DMS79 (cell line): ENCODE measurements at places on chromosomes 5 and 9.

- no peak for DNase-seq
Observed at GRCh38 chr5:149671544-149671943, 58.6 kb upstream of the PPARGC1B start.

DNA sequence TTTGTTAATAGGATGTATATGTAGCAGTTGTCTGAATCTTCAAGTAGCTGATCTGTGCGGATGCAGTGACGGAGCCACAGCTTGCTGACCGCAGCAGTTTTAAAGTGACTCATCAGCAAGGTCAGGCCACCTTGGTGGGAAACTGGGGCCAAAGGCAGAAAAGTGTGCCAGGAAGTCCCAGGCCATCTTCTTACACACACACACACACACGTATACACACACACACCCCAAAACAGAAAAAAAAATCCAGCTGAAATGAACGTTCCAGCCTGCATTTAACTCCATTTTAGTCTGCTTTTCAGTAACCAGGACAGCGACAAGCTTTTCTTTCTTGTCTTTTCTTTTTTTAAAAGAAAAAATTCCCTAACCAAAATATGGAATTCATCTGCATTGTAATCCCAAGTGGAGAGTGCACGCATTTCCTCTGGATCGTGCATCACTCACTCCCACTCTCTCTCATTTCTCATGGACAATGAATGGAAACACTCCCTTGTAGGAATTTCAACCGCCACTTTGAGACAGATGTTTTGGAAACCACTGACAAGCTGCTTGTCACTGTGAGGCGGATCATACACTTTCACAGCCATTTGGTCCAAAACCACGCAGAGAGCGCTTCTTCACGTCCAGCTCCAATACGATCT, 103.9 kb downstream of the LHFPL2 start:
- DNase-seq = no peak

GRCh38 chr9:70061776-70062175, 18.1 kb downstream of the MAMDC2 start:
- DNase-seq = no peak

DNA sequence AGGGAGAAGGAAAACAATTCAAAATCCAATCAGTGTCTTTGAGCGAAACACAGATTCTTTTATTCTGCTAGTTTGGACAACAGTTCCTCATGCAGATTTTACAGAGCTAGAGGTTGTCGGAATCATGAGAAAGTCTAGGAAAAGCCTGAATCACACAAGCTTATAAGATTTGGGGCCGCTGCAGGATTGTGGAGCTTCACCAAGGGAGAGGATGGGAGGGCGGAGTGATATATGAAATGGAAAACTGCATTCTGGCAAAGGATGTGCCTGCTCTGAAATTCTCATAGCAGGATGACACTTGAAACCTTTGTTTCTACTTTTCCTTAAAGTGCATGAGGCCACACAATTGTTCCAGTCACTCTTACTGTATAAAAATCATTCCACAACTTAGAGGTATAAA, 134.3 kb downstream of the OR2K2 start:
- DNase-seq = no peak

DNA sequence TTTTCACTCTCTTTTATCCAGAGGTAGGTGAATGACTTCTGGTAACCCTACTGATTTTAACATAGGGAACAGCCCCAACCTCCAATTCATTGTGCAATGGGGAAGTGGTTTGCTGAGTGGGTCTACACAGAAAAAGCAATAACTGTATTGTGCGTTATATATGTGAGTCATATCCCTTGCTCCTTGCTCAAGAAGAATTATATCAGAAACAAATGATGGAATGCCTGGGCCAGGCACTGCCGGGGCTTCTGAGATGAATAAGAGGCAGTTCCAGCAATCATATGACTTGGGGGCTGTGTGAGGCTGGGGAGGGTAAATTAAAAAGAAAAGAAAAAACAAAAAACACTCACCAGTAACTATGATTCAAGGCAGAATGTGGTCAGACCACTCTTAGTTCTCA, 79.2 kb upstream of the ABCA1 start:
- no peak for DNase-seq

DNA sequence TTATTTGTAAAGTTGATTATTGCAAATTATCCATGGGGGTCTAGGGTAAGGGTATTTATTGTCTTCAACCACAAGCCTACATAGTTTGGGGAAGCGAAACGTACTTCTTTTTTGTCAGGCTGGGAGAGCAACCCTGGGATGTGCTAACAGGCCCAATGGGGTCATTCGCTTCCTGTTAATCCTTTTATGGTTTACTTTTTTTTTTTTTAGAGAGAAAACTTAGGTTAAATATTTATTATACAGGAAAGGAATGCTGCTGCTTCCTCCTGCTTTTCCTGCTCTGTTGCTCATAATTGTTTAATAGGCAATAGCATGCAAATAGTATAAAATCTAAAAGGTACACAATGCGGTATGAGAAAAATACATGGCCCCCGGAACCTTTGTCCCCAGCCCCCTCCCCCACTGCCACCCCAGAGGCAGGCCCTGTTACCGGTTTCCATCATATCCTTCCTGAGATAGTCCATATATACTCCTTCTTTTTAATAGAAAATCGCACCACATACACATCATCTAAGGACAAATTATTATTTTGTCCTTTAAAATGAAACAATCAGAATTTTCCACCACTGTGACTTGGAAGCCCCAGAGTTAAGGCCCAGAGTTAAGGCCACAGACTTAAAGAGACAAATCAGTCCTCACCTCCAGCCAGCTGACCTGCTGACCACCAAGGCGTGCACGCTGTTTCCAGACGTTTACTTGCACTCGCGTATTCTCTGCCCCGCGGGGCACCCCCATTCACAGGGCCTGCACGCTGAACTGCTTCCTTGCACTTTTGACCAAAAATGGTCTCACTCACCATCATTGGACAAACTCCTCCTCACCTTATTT, 83.9 kb downstream of the NDFIP1 start:
- no peak for DNase-seq

DNA sequence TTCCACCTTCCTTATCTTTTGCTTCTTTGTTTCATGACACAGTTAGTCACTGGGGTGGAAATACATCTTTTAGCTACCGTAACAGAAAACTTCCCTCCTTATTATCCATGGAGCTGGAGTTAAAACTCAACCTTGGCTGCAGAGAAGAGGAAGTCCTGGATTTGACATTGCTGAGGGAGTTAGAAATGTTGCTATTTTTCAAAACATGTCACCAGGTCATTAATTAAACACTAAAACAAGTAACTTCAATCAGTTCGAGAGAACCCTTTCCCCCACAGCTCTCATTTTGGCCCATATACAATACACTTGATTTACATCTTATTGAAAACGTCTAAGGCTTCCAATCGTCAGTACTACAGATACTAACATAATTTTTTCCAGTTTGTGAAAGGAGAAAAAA, 237.9 kb upstream of the CD180 start:
- DNase-seq = no peak

GRCh38 chr5:53063176-53063575, 46.4 kb downstream of the MOCS2 start:
- DNase-seq = no peak

GRCh38 chr9:25964239-25964638, 286.0 kb upstream of the TUSC1 start:
- DNase-seq = no peak

GRCh38 chr5:127471211-127471610, 46.2 kb upstream of the PRRC1 start:
- no peak for DNase-seq

DNA sequence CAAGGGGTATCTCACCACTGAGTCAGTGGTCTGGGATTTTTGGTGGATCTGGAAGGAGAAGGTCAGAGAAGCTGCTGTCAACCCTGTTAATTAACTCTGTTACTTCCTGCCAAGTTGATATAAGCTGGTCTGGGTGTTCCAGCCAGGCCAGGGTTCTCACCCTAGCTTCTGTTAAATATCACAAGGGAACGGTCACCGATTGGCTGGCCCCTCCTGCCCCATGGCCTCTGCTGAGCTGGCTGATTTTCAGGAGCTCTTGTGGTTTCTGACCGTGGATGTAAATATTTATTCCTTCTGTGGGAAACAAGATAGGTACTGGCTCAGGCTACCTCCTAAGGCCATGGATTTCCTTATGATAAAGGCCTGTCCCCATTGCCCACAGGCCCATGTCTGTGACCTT, 1.0 kb downstream of the ADAMTS13 start:
- DNase-seq = no peak

- no peak for DNase-seq
Observed at GRCh38 chr5:5350101-5350500, 72.4 kb upstream of the ICE1 start.

DNA sequence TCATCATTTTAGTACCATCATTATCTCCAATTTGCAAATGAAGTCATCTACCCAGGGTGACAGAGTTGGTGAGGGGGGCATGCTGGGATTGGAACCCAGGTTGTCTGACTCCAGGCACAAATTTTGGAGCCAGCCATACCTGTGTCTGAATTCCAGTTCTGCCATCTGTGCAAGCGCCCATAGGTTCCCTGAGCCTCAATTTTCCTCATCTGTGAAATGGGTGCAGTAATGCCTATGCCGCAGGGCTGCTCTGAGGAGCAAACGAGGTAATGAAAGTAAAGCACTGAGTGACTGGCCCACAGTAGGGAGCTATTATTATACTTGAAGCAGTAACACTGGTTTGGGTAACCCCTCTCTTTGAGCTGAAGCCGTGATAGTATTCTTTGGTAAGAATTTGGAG, 49.6 kb downstream of the SH3PXD2B start:
- no peak for DNase-seq
